ENCODE measurements at places on chromosomes 7 and 10. TPM values are rescaled to one million over a fixed set of nuclear protein-coding genes. Genes with fewer than 3 reads are reported as not detected.

The PRKAR1B gene
- total RNA-seq = 25.4 TPM

The FAM221A gene
- total RNA-seq = 0.60 TPM

The MOGAT3 gene
- not detected for total RNA-seq

The NPTX2 gene
- total RNA-seq = 0.17 TPM

The VAX1 gene
- total RNA-seq = 1.3 TPM

The ZNF775 gene
- total RNA-seq = 5.4 TPM

The AKR1D1 gene
- total RNA-seq = not detected

The SLC13A1 gene
- total RNA-seq = not detected

The SPDYE11 gene
- not detected for total RNA-seq

The HELLS gene
- 30.5 TPM for total RNA-seq

The CFTR gene
- not detected for total RNA-seq

The TMEM176B gene
- total RNA-seq = not detected

The TAF6 gene
- 67.9 TPM for total RNA-seq

The GPR26 gene
- total RNA-seq = not detected

The SLC13A4 gene
- total RNA-seq = not detected

The TSC22D4 gene
- total RNA-seq = 38.3 TPM

The SORBS1 gene
- 0.63 TPM for total RNA-seq

The CHRM2 gene
- not detected for total RNA-seq

The SEMA3E gene
- 1.8 TPM for total RNA-seq

The TRIM4 gene
- total RNA-seq = 23.0 TPM

The UPK3BL2 gene
- 5.0 TPM for total RNA-seq

The CDH23 gene
- 3.9 TPM for total RNA-seq

The ZFYVE27 gene
- 24.6 TPM for total RNA-seq

The SPDYE5 gene
- not detected for total RNA-seq

The SPDYE17 gene
- not detected for total RNA-seq

The FOXP2 gene
- total RNA-seq = not detected

The CALML3 gene
- total RNA-seq = not detected

The UROS gene
- total RNA-seq = 58.2 TPM

The LRRC17 gene
- not detected for total RNA-seq

The MDFIC gene
- total RNA-seq = 20.1 TPM

The TAS2R4 gene
- total RNA-seq = 0.20 TPM

The FRA10AC1 gene
- 3.9 TPM for total RNA-seq

The FAM25A gene
- not detected for total RNA-seq

The FRMD4A gene
- total RNA-seq = 11.1 TPM

The PGAM2 gene
- not detected for total RNA-seq

Measured in A549 treated with ZK216348 at 1 μM for 4 hours (cell line).